ENCODE measurements at places on chromosomes 5 and 9.

- no peak for DNase-seq
Measured at GRCh38 chr9:134693641-134694367, 52.2 kb downstream of the COL5A1 start.

DNA sequence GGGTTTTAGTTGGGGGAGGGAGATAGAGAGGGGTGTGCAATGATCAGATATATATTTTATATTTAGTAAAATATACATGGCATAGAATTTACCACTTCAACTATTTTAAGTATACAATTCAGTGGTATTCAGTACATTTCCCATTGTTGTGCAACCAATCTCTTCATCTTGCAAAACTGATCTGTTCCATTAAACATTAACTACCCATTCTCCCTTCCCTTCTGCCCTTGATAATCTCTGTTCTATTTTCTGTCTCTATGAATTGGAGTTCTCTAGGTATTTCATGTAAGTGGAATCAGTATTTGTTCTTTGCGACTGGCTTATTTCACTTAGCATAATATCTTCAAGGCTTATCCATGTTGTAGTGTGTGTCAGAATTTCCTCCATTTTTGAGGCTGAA is 38.6 kb downstream of the TGFBI start:
- no peak for DNase-seq

- no peak for DNase-seq
Measured at GRCh38 chr5:173326501-173326960, 1.7 kb downstream of the STC2 start.

DNA sequence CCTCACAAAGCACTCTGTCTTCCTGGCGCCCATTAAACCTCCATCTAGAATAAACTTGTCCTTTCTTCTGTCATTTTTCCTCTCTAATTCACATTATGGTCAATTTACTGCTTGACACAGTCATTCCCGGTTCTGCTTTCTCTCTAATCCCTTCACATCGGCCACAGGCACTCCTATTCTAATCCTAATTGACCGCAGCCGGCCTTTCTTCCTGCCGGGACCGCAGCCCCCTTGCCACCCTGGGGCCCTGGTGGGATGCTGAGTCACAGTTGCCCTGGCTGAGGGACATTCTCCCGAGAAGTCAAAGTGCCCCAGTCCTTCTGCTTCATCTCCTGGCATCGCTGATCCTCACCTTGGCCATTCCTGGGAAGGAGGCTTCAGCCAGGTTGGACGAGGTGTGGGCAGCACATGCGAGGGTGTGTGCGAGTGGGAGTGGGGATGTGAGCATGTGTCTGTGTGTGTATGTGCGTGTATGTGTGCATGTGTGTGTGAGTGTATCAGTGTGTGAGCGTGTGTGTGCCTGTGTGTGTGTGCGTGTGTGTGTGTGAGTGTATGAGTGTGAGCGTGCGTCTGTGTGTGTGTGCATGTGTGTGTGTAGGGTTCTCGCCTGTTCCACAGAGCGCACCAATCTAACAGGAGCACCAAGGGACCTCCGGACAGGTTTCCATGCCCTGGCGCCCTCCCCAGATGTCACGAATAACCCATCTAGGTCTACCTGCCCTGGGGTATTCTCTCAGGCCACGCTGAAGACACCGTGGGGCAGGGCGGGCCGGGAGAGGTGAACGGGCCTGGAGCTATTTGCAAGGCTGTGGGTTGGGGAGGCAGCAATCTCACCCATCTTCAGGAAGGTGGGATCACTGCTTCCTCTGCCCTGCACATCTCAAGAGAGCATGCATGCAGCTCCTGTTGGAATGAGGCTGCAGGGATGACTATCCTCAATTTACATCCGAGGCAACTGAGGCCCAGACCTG is 191.2 kb downstream of the PAX5 start:
- no peak for DNase-seq

DNA sequence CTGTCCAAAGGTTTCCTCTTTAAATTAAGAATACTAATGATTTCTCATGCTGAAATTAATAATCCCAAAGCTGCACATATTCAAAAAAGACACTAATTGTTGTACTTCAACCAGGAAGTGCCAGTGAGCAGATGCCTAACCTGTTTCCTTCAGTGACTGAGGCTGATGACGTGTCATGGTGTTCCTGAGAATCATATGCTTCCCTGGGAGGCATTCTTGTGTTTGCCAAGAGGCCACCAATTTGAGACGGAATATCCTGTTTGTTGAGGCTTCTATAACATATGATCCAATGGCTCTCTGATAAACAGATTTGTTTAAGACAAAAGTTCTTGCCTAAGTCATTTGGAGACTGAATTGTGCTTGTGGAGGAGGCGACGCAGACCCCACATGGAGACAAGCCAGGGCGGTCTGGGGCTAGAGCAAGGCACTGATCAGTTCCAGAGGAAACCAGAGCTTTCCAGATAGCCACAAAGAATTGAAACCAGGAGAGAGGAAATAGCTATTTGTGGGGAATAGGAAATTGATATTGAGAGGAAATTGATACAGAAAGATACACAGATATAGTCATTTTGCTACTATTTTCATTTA is 66.4 kb upstream of the ZNF608 start:
- DNase-seq, result no peak

- no peak for DNase-seq
Measured at GRCh38 chr9:74336161-74336560, 161.0 kb upstream of the RORB start.

GRCh38 chr5:158451203-158451992 is 592.5 kb upstream of the CLINT1 start:
- no peak for DNase-seq

- no peak for DNase-seq
Measured at GRCh38 chr5:40150896-40151295, 528.8 kb upstream of the PTGER4 start.

DNA sequence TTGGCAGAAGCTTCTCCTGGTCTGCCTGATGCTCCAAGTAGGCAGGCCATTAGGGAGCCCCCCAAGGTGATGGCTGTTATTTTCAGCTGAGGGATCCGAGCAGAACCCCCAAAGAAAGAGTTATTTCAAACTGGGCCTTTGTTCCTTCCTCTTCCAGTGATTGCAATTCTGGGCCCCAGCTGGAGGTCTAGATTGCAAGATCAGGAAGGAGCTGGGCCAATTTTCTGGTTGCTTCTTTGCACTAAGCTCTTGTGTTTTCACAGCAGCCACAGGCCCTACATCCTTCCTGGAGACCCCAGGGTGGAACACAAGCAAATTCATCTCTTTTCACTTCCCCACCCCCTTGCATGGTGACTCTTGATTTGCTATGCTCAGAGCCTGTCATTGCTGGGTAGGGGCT is 215.0 kb downstream of the SEMA6A start:
- no peak for DNase-seq

DNA sequence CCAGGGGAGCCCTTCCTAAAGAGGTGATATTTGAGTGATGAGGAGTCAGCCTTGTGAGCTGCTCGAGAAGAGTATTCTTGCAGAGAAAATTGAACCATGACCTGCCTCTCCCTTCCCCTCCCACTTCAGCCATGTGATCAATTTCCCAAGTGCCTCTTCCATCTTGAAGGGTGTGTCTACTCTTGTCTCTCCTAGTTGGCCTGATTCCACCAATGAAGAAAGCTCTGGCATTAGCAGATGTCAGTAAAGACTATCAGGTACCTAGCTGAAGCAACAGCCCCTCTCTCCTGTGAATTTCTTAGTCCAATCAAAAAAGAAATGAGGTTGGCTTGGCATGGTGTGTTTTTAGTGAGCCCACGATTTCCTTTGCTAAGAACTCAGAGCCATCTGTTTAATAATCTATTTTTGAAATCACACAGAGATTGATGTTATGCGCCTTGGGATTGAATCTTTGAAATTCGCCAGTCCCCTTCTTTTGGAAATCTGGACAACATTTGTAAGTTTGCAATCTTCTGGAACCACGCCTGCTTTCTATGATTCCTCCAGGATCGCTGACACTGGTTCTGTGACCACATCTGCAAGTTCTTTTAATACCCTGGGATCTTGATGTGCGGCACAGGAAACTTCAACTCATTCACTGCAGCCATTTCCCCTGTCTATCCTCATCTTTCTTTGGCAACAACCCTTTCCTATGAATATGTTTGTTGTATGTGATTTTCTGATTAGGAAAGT is 404.6 kb downstream of the DMRT2 start:
- DNase-seq, result no peak

DNA sequence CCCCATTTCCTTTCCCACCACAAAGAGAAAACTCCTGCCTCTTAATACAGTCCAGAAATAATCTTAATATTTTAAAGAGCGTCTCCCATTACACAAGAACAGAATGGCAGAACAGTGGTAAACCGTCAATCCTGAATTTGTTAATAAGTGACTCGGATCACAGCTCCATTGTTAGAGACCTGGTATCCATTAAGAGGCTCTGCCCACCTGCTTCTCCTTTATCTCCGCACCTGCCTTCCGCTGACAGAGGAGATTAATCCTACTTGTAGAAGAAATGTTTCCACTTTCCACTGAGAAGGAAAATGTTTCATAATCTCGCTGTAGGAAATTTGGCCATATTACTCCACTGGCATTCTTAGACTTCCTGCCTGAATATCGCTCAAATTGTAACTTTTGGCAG is 1493.2 kb downstream of the MAT2B start:
- DNase-seq, result no peak

GRCh38 chr9:128280084-128280622 is 4.1 kb downstream of the SWI5 start:
- no peak for DNase-seq

DNA sequence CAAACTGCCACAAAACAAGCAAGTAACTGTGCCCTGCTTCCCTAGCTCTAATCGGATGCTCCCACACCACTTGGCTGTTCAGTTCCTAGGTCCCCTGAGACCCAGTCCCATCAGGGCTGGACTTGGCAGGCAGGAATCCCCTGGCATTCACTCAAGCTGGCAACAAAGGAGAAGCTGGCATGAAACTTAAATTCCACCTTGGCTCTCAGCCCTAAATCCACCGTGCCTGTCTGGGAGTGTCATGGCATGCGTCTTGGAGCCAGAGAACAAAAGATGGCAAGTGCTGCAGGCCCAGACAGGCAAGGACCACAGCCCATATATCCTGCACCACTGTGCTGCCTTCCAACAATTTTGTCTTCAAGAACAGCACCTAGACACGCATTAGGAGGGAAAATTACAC is 38.2 kb downstream of the ETF1 start:
- no peak for DNase-seq

- no peak for DNase-seq
Measured at GRCh38 chr9:131090025-131090787, 6.1 kb upstream of the AIF1L start.

GRCh38 chr5:136677217-136677616 is 311.9 kb upstream of the TRPC7 start:
- DNase-seq, result no peak

DNA sequence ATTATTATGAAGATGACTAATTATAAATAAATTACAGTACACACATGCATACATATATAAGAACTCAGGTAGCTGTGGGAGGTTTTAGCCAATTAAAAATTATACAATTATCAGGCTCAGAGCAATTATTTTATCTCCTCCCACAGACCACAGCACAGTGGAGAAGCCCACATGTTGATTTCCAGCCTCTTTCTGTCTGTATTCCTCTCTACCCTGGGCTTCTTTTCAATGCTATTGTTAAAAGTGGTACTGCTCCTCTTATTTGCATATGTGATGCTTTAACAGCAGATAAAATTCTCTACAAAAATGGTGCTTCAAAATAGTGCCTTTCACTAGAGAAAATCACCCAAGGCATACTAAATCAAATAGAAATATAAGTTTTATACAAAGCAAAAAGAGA is 218.7 kb downstream of the NFIB start:
- no peak for DNase-seq

DNA sequence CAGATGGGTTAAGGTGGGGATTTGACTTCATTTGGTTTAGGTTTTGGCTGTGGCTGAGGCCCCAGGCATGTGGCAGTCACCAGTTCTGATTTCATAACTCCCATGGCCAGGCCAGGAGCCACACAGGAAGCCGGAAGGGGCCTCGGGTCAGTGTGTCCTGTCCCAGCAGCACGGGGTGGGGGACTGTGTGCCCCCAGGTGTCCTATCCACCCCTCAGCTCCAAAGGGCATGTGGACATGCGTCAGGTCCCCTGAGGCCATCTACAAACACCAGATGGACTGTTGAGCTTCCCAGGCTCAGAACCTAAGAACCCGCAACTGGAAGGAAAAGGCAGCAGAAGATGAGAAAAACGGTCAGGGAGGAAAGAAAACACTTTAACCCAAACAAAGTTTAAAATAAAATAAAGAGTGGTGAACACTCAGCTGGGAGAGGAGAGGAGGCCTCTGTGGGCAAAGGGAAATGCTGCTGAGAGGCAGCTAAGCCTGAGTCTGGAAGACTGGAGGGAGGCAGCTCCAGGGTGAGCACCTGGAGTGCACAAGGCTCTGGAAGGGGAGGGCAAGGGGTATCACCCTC is 260.8 kb downstream of the AUH start:
- peak; percentile 33 for DNase-seq

- no peak for DNase-seq
Measured at GRCh38 chr9:137506702-137507171, 43.5 kb downstream of the PNPLA7 start.

DNA sequence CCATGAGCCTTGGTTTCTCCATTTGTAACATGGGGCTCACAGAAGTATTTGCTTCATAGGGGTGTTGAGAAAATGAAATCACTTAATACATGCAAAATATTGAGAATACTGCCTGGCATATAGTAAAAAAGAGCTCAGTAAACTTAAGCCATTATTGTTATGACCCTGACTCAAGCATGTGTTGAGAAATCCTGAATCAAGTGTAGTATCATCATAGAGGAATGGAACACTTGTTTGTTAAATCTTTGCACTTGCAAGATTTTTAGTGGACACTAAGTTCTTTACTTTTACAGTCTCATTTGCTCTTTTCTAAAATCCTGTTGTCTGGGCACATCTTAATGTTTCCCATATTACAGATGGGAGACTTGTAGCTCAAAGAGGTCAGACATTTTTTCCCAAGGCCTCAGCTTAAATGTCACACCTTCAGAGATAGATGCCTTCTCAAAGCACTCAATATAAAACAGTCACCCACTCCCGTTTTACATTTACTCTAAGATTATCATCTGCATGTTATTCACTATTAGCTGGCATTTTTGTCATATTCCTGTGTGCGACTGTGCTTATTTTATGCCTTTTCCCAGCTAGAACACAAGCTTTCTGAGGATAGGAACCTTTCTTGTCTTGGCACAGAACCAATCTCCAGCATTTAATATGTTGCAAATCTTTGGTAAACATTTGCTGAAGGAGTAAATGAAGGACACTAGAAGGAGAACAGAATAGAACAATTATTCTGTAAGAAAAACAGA is 250.0 kb upstream of the TNC start:
- DNase-seq, result no peak

DNA sequence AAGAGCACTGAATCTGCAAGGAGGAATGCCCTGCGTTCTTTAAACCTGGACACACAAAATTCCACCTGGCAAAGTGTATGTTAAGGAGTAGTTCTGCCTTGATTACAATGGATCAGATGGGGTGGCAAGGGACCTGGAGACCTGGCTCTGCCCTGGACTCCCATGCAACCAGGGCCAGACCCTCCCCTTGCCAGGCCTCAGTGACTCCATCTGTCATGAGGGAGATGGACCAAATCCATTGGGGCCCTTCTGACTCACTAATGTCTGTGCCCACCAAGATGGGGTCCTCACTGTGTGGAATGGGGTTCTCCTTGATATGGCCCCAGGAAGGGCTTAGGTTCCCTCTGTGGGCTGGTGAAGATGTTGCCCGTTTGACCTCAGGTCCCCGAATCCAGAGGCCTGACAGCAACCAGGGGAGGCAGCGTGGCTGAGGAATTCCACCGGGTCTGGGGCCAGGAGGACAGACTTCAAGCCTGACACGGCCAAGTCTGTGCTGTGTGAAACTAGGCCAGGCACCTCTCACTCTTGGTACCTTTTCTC is 100.3 kb downstream of the PAX5 start:
- no peak for DNase-seq

All from activated naive CD8-positive, alpha-beta T cell treated with anti-CD3 and anti-CD28 coated beads, Interleukin-2, amount 50 U/mL, for 24 hours (primary cell).